ENCODE measurements at places on chromosomes 1 and 21.

GRCh38 chr1:182658055-182658454 lies 26.3 kb downstream of the RGS8 start:
- DNase-seq = no peak

GRCh38 chr1:244502630-244503029 lies 41.6 kb downstream of the CATSPERE start:
- DNase-seq = no peak

GRCh38 chr1:245777752-245778151 lies 623.0 kb downstream of the KIF26B start:
- DNase-seq = no peak

- no peak for DNase-seq
Measured at GRCh38 chr1:19388980-19389379, 76.9 kb downstream of the SLC66A1 start.

GRCh38 chr1:76144247-76144646 lies 69.7 kb downstream of the ST6GALNAC3 start:
- no peak for DNase-seq

- no peak for DNase-seq
Measured at GRCh38 chr21:20783611-20784010, 214.6 kb upstream of the NCAM2 start.

DNA sequence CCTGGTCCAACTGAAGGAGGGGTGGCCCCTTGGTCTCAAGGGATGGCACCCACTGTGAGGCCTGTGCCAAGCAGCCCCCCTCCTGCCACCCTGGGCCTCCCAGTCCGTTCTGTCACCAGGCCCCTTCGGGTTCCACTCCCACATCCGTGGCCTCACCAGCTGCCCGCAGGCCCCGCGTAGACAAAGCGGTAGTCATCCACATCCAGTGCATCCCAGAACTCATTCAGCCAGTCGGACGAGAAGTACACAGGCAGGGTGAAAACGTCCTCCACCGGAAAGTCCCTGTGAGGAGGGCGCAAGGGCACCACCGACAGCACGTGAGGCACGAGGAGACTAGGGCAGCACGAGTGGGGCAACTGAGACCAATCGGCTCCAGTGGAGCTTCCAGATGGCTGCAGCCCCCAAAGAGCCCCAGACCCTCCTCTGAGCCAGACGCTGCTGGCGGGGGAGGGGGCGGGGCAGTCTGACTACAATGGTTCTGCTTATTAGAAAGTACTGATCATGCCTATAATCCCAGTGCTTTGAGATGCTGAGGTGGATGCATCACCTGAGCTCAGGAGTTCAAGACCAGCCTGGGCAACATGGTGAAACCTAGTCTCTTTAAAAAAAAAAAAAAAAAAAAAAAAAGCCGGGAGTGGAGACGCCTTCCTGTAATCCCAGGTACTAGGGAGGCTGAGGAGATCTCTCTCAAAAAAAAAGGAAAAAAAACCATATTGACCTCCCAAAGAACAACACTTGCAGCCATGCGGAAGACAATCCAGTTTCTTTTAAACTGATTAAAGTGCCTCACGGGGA lies 1.2 kb downstream of the JMJD4 start:
- no peak for DNase-seq

DNA sequence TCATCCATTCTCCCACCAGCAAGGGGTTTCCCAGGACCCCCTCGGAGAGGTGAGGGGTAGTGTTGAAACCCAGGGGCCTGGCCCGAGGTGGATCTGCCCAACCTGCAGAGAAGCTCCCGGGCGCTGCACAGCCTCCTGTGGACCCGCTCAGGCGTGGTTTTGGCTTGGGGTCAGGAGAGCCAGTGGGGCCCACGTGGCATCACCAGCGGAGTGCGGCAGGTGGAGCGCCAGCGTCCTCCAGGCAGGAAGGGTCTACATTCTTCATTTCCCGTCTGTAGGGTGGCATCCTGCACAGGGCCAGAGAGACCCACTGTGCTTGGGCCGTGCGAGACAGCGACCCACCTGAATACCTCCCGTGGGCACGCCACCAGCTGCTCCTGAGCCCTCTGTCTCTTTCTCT lies 135.2 kb downstream of the NPHP4 start:
- DNase-seq = no peak

- DNase-seq = no peak
Measured at GRCh38 chr1:44685218-44685617, 10.7 kb downstream of the ARMH1 start.

GRCh38 chr21:42796327-42797062 lies 82.8 kb downstream of the WDR4 start:
- DNase-seq = no peak

DNA sequence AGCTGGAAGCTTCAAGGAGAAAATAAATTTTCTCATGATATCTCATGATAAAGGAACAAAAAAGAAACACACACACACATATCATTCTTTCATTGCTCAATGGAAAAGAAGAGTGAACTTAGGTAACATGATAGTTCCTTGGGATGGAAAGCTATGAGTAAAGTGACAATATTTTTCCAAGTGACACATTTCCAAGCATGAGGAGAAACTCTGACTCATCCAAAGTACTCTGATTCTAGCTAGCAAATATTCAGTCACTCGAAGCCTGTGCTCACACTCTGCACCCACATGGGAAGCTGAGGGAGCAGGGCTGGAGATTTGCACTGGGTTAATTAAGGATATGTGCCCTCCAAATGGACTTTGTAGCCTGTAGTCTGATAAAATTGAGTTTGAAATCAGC lies 222.4 kb downstream of the LRRC40 start:
- DNase-seq = no peak

GRCh38 chr1:22767852-22768251 lies 57.2 kb downstream of the EPHB2 start:
- no peak for DNase-seq

DNA sequence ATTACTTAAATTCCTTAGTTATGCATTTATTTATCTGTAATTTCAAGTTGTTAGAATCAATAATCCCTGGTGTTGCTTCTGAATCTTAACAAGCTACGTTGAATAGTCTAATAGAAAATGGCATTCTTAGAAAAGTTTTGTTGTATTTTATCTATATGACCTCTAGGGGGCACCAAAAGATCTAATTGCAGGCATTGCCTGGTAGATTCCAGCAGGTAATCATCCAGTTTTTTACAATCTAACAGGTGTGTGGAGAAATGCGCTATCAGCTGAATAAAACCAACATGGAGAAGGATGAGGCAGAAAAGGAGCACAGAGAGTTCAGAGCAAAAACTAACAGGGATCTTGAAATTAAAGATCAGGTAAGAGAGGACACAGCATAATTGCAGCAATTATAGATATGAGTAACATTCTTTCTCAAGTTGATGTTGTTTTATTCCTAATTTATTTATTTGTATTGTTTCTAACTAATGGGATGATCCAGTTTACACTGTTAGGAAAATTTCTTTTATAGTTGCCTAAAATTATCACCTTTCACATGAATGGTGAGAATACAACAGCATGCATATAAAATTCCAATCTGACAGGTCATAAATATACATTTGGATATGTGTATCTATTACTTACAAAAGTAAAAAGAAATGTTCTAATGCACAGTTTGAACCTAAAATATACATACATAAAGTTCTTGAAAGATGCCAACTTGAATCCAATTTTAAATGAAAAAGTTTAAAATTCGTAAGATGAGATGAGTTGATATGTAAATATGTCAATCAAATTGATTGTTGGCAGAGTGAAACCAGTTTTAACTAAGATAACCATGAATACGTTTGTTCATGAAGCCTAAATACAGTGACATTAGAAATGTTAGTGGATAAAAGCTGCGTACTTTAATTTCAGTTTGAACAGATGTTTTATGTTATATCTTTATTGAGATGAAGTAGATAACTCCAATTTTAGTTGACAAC lies 88.4 kb downstream of the SDCCAG8 start:
- no peak for DNase-seq

GRCh38 chr1:204545881-204546280 lies 29.7 kb downstream of the MDM4 start:
- DNase-seq = no peak

DNA sequence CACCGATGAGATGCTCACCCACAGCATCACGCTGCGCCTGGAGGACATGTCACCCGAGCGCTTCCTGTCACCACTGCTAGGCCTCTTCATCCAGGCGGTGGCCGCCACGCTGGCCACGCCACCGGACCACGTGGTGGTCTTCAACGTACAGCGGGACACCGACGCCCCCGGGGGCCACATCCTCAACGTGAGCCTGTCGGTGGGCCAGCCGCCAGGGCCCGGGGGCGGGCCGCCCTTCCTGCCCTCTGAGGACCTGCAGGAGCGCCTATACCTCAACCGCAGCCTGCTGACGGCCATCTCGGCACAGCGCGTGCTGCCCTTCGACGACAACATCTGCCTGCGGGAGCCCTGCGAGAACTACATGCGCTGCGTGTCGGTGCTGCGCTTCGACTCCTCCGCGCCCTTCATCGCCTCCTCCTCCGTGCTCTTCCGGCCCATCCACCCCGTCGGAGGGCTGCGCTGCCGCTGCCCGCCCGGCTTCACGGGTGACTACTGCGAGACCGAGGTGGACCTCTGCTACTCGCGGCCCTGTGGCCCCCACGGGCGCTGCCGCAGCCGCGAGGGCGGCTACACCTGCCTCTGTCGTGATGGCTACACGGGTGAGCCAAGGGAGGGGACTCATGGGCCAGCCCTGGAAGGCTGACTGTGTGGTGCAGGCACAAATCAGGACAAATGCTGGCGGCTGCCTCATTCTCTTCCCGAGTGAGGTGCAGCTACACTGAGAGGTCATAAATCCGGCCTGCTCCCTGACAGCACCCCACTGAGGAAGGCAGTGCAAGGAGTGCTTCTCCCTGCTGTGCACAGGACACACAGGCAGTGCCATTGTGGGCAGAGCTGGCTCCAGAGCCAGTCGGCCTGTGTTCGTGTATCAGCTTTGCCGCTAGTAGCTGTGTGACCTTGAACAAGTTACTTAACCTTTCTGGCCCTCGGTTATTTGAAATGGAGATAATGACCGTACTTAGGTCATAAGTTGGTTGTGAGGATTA lies 9.4 kb downstream of the CELSR2 start:
- DNase-seq = no peak

- DNase-seq = no peak
Measured at GRCh38 chr1:48695161-48695560, 81.5 kb downstream of the BEND5 start.

GRCh38 chr1:85202864-85203255 lies 2.0 kb upstream of the SYDE2 start:
- DNase-seq = no peak

DNA sequence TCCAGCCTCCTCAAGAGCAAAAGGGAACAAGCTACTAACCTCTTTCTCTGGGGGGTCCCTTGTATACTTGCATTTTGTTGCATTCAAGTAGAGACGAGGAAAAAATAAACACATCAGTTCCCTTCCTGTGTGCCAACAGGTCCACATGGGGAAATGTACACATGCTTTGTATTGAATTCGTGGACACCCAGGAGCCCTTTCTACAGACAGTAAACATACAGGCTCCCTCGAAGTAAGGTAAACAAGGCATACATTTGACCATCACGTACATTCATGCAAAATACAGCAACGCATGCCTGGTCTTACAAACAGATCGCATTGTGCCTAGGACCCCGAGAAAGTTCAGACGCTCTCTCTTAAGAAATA lies 1.1 kb downstream of the KCND3 start:
- no peak for DNase-seq

DNA sequence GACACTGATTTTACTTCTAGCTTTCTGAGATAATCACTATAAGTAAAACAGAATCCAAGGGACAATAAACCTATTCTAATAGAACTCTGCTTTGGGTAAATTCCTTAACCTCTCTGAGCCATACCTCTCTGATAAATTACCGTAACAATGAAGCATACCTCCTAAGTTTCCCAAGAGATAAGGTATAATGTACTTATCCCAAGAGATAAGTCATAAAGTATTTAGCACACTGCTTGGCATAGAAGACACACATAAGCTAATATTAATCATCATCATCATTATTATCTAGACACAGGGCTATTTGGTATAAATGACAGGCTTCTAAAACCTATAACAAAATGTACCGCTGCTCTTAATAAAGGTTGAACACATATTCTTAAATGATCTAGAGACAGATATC lies 16.2 kb downstream of the SSX2IP start:
- DNase-seq = no peak

GRCh38 chr21:31755027-31755426 lies 23.1 kb upstream of the SCAF4 start:
- no peak for DNase-seq

DNA sequence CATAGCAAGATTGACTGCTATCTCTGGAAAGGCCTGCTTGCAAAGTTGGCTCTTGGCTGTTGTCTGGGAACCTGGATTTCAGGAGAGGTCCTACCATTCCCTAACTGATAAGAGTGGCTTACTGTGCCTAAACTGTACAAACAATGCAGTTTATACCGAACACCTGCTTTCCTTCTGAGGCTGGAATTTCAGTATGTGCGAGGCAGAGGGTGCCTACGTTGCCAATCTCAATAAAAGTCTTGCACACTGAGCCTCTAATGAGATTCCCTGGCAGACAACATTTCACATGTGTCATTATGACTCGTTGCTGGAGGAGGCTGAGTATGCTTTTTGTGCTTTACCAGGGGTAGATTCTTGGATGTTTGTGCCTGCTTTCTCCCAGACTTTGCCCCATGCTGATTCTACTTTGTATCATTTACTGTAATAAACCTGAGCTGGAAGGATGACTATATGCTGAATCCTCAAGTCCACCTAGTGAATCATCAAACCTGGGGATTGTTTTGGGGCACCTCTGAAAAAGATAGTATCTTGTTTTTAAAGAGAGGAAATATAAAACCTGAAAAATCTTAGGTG lies 58.9 kb upstream of the GNG4 start:
- DNase-seq = no peak

DNA sequence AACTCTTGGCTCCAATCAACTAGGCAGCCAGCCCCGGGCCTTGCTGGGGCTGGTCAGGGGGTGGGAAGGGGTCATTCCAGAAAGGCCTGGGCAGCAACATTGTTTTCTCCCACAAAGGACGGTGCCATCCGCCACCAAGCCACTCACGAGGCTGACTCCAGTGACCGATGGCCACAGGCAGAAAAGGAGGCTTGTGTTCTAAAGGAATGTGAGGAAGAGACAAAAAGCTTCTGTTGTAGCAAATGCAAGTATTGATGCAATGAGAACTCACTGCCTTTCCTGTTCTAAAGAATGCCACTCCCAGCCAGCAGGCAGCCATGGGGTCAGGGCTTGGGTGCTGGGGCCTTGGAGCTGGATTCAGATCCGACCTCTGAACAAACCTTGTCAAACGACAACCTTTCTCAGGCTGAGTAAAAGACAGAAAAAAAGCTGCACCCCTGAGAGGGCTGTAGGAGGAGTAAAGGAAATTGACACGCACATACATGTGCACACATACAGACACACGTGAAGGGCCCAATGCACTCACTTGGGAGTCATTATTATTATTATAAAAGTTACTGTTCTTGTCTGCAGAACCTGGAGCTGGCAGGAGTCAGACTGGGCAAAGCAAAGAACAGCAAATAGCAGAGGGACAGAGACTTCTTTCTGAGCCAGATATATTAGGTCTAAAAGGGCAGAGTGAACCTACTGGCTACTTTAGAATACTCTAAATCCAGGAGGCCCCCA lies 13.9 kb upstream of the PRMT2 start:
- DNase-seq = no peak

DNA sequence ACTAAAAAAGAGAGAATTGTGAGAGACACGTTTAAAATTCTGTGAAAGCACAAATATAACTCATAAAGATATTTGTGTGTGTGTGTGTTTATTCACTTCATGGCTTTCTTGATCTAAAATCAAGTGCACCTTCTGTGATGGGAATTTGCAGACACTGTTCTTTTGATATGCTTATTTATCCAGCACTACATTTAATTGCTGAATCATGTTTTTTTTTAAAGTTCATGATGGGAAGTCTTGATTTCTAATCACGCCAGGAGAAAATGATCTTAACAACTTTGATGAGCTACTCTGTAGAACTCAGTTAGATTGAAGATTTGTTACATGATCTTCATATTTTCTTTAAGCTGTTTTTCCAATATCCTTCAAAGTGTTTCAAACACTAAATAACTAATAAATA lies 35.0 kb downstream of the KCNT2 start:
- DNase-seq = no peak
